ENCODE measurements at places on chromosomes 13 and 19. TPM values are rescaled to one million over a fixed set of nuclear protein-coding genes. Genes with fewer than 3 reads are reported as not detected.
A peak's percentile ranks its signal among the peaks of the same experiment; 100 is the strongest.

GRCh38 chr19:45049073-45049736 is 10.4 kb downstream of the CLASRP start:
- DNase-seq: no peak

DNA sequence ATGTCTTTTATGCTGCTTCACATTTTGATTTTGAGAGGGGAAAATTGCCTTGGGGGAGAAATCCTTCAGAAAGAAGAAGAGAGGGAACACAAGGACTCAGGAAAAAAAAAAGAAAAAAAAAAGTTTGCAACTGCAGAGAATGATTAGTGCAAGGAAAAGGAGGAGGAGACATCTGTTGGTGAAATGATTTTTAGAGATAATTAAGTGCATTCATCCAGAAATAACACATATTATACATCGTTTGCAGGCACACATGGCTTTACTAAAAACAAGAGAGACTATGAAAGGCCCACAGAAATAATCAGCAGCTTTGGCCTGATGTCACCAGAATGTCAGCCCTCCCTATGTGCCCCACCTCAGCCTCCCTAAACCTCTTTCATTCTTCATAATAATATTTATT is 1058.2 kb downstream of the PCDH9 start:
- DNase-seq: no peak

GRCh38 chr13:30376426-30377311 is 45.6 kb upstream of the UBE2L5 start:
- DNase-seq: no peak

- DNase-seq: no peak
Observed at GRCh38 chr13:114031631-114032030, 57.8 kb upstream of the C13orf46 start.

DNA sequence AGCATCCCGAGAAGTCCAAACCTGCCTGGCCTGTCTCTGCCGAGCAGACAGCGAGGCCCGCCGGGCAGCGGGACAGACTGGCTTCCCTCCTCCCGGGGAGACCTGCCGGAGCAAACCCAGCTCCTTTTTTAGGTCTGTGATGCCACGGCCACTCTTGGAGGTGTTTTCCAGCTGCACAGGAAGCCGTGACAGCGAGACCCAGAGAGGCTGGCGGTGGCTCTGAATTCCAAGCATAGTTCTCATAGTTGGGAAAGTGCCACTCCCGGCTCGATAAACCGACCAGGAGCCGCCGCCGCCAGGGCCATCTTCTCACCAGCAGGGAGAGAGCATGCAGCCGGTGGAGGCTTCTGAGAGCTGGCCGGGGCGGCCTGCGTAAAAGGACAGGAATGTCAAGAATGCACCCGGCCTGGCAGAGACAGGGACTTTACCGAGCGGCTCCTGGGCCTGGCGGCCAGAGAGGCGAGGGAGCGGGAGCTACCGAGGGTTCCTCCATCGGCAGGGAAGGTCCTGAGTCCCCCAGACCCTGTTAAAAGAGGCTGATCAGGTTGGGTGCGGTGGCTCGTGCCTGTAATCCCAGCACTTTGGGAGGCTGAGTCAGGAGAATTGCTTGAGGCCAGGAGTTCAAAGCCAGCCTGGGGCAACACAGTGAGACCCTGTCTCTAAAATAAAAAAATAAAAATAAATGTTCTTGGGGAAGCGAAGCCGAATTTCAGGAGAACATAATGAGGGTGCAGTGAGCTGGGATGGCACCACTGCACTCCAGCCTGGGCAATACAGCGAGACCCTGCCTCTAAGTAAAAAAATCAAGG is 64.9 kb downstream of the GADD45B start:
- peak; percentile 97 for DNase-seq

DNA sequence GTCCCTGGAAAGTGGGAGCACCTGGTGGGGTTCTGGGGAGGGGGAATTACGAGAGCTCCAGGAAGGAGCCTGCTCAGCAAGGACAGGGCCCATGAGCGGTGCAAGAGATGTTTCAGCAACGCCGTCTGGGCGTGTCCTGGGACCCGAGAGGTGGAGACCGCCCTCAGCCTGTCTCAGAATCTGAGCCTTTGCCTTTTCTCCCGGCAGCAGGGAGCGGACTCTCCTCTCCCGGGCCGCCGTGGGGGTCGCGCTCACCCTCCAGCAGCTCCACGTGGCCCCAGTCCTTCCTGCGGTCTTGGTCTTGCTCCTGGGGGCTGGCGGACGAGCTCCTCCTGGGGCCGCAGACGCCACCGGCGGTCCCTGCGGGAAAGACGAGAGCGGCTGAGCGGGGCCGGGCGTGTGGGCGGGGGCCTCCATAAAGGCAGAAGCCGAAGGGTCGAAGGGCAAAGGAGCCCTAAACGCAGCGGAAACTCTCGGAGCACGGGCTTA is 714 bp downstream of the POLRMT start:
- DNase-seq: peak; percentile 63

- DNase-seq: no peak
Observed at GRCh38 chr19:18333680-18334079, 6.7 kb upstream of the PGPEP1 start.

The VMAC gene
- 3.3 TPM for total RNA-seq

GRCh38 chr19:6886277-6886897 is 992 bp upstream of the ADGRE1 start:
- DNase-seq: no peak

GRCh38 chr13:90680826-90681225 is 666.7 kb upstream of the MIR17HG start:
- no peak for DNase-seq

DNA sequence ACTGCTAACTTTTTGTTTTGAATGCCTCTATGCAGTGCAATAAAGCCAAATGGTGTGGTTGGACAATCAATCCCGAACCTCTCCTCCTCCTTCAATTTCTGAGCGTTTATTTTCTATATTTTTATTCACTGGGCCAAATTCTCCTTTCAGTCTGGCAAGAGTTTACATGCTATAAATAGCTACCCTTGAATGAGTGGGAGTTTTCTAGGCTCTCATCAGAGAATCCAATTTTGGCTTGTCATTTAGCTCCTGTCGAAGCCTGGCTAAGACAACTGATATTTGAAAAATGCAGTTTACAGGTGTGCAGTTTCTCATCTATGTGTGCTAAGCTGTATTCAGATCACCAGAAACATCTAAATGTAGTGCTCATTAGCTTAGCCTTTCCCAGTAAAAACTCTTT is 61.8 kb downstream of the OLFM4 start:
- DNase-seq: no peak

DNA sequence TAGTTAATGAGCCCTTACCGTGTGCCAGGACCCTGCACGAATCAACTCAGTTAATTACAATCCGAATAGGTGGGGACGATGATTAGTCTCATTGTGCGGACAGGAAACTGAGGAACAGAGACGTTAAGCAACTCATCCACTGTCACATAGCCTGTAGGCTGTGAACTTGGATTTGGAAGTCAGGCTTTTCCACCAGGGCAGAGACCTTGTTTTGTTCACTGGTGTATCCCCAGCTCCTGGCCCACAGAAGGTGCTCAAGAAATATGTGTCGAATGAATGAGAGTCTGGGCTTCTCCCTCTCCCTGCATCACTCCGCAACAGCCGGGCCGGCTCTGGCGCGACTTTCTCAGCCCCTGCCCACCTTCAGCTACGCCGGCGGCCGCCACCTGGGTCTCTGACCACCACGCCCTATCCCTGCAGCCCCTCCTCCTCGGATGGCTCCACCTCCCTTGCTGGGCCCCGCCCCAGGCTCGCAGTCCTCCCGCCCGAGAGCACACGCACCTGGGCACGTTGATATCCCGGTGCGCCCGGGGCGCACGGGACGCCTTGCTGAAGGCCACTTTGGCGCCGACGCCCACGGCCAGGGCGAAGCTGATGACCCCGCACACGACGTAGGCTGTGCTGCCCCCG is 1.3 kb downstream of the SHISA7 start:
- peak; percentile 90 for DNase-seq

The GNA15 gene
- 0.44 TPM for total RNA-seq

DNA sequence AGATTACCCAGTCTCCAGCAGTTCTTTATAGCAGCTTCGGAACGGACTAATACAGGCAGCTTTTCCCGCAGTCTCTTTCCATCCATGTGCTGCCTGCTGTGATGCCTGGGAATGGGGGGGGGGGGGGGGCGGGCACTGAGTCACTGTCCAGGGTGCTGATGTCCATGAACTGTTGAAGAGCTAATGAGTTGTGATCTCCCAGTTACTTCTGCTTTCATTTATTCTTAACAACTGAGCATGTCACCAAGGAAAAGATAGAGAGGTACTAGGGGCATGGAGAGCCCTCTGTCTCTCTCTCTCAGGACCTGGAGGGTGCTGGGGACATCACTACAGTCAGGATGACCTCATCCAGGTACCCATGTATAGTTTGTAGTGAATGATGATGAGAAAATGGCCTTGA is 20.3 kb upstream of the CEACAM1 start:
- no peak for DNase-seq

DNA sequence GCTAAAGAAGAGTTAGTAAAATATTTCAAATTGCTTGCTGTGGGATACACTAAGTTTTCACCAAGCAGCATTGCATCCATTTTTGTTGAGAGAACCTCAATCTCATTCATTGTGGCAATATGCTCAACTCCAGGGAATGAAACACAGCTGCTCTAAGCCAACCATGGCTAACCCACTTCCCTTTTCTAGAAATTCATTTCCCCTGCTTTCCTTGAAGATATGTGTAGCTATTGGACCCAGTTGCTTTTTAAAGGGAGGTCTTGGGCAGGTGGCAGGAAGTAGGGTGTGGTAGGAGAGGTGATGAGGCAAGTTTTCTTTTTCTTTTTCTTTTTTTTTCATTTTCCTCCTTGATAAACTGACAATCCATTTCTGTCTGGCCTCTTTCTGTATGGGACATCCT is 452.2 kb downstream of the FGF14 start:
- no peak for DNase-seq

The ZNF540 gene
- total RNA-seq: 0.07 TPM

DNA sequence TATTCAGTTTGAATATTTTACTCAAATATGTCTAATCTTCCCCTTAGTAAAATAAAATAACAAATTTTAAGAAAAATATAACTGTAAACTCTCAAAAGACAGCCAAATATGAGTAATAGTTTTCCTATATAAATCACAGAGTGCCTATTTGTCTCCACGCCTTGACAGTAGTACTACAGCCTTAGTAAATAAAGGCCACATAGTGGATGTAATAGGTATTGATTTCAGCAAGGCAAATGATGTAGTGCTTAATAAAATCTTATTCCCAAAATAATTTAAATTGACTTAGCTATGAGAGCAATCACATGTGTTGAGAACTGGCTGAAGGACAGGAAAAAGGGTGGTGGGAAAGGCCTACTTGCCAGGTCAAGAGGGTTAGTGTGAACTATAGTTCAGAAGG is 747.2 kb downstream of the OLFM4 start:
- no peak for DNase-seq

DNA sequence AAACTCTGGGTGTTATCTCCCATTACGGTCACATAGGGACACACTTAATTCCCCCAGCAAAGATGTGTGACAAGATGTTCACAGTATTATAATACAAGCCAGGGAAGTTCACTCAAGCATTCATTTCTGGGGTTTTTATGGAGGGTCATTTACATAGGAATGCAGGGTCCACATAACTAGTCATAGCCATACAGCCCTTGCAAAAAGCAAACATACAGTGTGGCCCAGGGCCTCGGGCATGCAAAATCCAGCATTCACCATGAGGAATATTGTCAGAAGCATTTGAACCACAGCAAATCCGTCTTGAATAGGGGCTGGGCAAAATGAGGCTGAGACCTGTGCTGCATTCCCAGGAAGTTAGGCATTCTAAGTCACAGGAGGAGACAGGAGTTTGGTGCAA is 13.0 kb upstream of the ZNF460 start:
- no peak for DNase-seq

- DNase-seq: no peak
Observed at GRCh38 chr19:54473892-54474372, 836 bp upstream of the CDC42EP5 start.

DNA sequence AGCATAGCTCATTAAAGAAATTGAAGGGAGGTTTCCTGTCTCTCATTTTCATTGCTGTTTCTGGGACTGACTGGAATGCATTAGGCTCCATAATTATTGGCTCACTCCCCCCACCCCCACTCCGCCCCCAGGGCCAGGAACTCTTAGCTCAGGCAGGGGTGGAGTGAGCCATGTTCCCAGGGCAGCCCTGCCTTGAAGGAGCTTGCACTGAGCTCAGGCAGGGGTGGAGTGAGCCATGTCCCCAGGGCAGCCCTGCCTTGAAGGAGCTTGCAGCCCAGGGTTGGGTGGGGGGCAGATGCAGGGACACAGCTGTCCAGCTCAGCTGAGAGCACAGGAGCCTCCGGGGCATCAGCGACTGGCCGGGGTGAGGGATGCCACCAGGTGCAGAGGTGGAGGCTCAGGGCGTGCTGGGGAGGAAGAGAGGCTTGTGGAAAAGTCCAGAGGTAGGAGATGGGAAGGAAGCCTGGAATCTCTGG is 39.1 kb upstream of the TFDP1 start:
- no peak for DNase-seq

The FUT3 gene
- total RNA-seq: 0.48 TPM

DNA sequence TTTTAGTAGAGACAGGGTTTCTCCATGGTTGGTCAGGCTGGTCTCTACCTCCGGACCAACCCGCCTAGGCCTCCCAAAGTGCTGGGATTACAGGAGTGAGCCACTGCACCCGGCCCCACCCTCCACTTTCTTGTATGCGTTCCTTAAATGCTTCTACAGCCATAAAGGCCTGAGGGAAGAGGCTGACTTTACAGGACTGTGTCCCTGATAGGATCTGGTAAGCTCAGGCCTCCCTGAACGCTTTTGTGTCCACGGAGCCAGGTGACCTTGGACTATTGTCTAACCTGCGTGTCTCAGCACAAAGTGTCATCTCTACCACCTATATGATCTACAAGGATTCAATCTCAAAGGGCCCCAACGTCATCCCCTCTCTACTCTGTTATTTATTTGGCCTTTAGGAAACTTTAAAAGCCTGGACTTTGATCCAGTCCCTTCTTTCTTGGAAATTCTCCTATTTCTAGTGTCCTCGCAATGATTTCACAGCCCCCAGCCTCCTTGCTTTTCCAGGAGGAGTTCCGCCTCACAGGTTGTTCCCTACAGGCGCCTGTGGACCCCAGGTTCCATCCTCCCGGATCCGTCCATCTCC is 701 bp downstream of the ZNF552 start:
- no peak for DNase-seq

- DNase-seq: peak; percentile 69
Observed at GRCh38 chr19:41691268-41691970, 3.3 kb upstream of the CEACAM7 start.

DNA sequence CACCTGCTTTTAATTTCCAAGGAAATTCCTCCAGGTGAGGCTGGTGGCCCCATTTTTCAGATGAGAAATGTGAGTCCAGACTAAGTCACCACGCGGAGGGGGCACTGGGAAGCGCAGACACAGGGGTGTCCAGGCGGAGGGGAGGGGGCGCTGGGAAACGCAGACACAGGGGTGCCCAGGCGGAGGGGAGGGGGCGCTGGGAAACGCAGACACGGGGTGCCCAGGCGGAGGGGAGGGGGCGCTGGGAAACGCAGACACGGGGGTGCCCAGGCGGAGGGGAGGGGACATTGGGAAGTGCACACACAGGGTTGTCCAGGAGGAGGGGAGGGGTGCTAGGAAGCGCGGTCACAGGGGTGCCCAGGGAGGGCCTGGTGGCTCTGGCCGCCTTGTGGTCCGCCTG is 3.5 kb downstream of the GRK1 start:
- peak; percentile 4 for DNase-seq

The TGFBR3L gene
- 7.4 TPM for total RNA-seq

The EPSTI1 gene
- 2.1 TPM for total RNA-seq

GRCh38 chr13:100175803-100176182 is 86.9 kb downstream of the PCCA start:
- DNase-seq: no peak
